Right lobe of liver (tissue), 6 donors: ENCODE measurements at places on chromosomes 12 and 14. TPM values are rescaled to one million over a fixed set of nuclear protein-coding genes. Genes with fewer than 3 reads are reported as not detected.

The FBLN5 gene
- 20.3 TPM for total RNA-seq

- no peaks in the 10 kb centered on the region for H3K27me3 ChIP-seq
- no peak overlapping the region for H3K27ac ChIP-seq
- H3K36me3 ChIP-seq: no peaks in the 10 kb centered on the region
- no peak overlapping the region for H3K4me3 ChIP-seq
- DNase-seq: no peak
Measured at GRCh38 chr12:120089105-120089504, 27.4 kb downstream of the RAB35 start.

The TXNDC16 gene
- 2.0 TPM for total RNA-seq

The PPP1R3E gene
- 10.3 TPM for total RNA-seq

DNA sequence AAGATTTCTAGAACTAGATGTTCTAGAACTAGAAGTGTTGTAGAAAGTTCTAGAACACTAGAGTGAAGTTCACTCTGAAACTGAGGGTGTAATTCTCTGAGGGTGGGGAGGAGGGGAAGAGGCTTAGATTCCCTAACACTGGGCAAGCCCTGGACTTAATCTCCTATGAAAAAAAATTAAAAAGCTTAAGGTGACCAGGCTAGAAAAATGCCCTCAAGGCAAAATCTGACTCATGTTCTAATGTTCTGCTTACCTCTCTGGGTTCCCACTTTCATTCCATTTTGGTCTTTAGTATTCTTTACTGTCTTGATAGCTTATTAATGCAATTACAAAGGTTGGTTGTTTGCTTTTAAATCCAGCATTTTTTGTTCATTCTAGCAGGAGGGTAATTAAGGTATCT lies 101.5 kb downstream of the KICS2 start:
- H3K36me3 ChIP-seq: no peaks in the 10 kb centered on the region
- H3K4me1 ChIP-seq: no peaks in the 10 kb centered on the region
- no peak overlapping the region for H3K4me3 ChIP-seq

GRCh38 chr12:6828781-6829535 lies 751 bp downstream of the P3H3 start:
- no peaks in the 10 kb centered on the region for H3K27me3 ChIP-seq
- H3K4me3 ChIP-seq: peak overlapping the region; percentile 51
- no peaks in the 10 kb centered on the region for H3K4me1 ChIP-seq
- no peak for DNase-seq
- no peak overlapping the region for H3K27ac ChIP-seq
- H3K36me3 ChIP-seq: no peaks in the 10 kb centered on the region

DNA sequence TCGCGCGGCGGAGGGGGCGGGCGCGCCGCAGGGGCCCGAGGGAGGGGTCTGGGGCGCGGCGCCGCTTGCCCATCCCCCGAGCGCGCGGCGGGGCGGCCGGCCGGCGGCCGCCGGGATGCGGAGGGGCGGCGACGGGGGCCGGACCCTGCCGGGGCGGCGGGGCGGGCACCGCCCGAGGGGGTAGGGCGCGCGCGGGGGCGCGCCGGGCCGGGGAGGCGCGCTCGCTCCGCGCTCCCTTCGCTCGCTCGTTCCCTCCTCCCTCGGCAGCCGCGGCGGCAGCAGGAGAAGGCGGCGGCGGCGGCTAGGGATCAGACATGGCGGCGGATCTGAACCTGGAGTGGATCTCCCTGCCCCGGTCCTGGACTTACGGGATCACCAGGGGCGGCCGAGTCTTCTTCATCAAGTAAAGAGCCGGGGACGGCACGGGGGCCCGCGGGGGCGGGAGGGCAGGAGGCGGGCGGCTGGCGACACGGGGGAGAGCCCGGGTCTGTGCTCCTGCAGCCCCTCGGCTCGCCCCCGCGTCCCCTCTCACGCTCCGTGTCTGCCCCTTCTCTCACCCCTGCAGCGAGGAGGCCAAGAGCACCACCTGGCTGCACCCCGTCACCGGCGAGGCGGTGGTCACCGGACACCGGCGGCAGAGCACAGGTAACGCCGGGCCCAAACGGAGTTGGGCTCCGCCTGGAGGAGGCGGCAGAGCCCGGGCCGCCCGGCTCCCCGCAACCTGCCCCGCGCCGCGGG lies at the start of gene PLEKHA5:
PLEKHA5 (plus strand) TSS at position 248 of the 738 bp plus-strand sequence; CDS start at position 315, 67 bp downstream.
- peak within 1 kb of the TSS; percentile 78 for H3K4me3 ChIP-seq
- peak within 1 kb of the TSS; percentile 88 for H3K27ac ChIP-seq
- H3K36me3 ChIP-seq: no peaks in the 10 kb centered on the region

DNA sequence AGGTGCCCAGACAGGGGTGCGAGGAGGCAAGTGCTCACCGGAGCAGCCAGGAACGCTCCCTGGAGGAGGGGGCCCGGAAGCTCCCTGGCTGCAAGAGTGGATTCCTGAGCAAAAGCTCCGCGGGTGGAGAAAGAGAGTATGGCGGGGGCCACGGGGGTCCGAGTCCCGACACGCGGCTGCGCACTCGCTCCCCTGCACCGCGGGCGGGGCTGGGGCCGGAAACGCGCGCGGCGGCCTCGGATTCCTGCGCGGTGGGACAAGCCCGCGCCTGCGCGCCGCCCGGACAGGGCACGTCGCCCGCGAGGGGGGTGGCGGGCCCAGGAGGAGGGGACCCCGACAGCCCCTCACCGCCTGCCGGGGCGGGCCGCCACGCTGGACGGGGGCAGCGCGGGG lies 27.8 kb upstream of the GPR132 start:
- H3K27me3 ChIP-seq: no peaks in the 10 kb centered on the region
- H3K4me3 ChIP-seq: peak overlapping the region; percentile 48
- no peaks in the 10 kb centered on the region for H3K36me3 ChIP-seq
- H3K27ac ChIP-seq: peak overlapping the region; percentile 30
